ENCODE measurements at places on chromosomes 12 and 14.

GRCh38 chr12:88924162-88924561, 343.9 kb upstream of the KITLG start:
- no peak for DNase-seq

GRCh38 chr12:49305762-49306510, 11.0 kb downstream of the PRPH start:
- no peak for DNase-seq

- no peak for DNase-seq
These were observed 16.5 kb upstream of the HNF1A start for GRCh38 chr12:120961604-120962531.

DNA sequence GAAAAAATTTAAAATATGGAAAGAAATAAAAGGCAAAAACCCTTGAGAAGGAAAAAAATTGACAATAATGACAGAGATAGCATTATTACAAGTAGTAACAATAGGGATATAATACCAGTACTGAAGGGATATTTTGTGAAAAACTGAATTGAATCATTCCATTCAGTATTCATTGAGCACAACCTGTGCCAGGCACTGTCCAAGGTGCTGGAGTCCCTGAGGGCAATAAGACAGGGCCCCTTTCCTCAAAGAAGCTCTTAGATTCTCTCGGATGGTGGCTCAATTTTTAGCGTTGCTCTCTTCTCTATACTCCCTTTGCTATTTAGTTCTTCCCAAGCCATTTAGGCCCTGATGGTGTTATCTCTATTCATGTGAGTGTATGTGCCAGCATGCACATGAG, 34.3 kb upstream of the GAS2L3 start:
- DNase-seq = no peak

- no peak for DNase-seq
These were observed 164.8 kb downstream of the ZFP36L1 start for GRCh38 chr14:68627868-68628604.

- no peak for DNase-seq
These were observed 33.5 kb downstream of the ANAPC7 start for GRCh38 chr12:110369992-110370391.

- no peak for DNase-seq
These were observed 220.6 kb upstream of the RGS6 start for GRCh38 chr14:71711619-71712018.

DNA sequence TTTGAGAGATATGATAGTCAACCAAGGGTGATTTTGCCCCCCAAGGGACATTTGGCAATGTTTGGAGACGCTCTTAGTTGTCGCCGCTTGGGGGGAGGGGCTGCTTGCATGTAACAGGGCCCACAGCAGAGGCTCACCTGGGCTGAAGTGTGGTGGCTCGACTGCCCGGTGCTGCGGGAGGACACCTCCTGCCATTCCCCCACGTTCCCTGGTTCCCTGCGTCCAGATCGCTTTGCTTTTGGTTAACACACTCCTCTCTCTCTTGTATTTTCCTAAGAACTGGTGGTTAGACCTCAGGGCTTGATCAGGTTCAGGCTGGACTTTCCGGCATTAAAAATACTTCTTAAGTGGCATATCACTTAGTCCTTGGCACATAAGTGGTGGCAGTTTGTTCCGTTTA, 18.9 kb downstream of the PPP2R5C start:
- no peak for DNase-seq

- no peak for DNase-seq
These were observed 15.2 kb downstream of the PPFIBP1 start for GRCh38 chr12:27539191-27539631.

GRCh38 chr12:108514973-108515814, at the start of gene FICD:
Gene FICD, plus strand, starts transcription at chr12:108515277. Its CDS starts 1,696 bp downstream, at chr12:108516973.
- peak; percentile 96 for DNase-seq

GRCh38 chr14:59272633-59273032, 84.2 kb downstream of the DAAM1 start:
- DNase-seq = no peak

DNA sequence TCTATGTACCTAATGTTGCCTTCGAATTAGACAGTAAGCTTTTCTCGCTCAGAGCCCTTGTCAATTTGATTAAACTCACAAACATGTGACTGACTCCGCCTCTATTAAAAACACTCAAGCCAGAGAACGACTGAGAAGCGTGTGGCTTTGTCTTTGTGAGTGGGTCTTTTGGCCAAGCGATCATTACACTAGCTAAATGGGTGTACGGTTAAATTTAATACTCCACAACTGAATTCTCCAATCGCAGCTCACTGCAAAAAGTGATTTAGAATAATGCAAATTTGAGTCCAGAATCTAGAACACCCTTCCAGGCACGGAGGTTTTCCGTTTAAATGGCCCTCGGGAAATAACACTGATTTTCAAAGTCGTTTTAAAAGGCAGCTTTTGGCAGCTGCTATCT, 253.7 kb downstream of the EFCAB11 start:
- no peak for DNase-seq

DNA sequence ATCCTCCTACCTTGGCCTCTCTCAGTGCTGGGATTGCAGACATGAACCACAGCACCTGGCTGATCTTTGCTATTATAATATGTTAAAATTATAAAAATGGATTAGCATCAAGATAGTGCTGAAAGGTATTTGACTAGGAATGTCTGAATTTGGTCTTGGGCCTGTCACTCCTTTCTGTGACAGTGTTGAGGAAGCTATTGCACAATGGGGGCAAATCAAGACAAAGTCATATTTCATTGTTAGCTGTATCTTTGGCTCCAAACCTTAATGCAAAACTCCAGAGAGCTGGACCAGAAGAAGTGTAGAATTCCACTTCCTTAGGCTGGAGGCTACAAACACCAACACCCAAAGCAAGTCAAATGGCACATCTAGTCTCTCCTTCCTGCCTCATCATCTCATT, 42.2 kb downstream of the ZCRB1 start:
- no peak for DNase-seq

DNA sequence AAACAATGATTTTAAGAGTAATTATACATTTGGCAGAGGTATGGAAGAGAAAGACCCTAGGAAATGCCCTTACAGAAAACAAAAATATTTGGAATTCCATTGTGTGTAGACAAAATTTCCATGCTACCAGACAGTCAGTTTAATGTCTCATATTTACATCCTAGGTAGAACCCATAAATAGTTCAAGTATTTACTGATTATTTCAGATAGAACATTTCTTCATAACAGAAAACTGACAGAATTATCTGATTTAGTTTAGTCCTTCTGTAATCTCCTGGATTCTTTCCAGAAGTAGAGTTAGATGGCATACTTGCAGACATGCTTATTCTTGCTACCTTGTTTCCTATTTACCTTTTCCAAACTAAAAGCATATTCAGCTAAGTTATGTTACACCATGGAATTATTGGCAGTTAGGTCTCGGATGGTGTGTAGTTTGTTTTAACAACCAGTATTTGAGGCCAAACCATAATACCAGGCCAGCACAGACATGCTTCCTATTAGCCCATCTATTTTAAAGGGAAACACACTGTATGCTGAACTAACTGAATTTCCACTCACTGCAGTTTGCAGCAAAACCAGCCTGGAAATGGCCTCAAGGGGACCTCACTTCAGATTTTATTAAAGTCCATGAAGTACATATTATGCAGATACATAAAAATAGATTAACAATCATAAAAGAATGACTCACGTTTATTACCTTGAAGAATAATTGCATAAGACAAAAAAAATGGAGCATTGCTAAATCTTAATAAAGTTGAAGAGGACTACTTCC, 126.6 kb upstream of the LRIG3 start:
- no peak for DNase-seq

GRCh38 chr14:92449404-92450181, 64.0 kb upstream of the RIN3 start:
- DNase-seq = no peak
